Stimulated activated CD4-positive, alpha-beta T cell treated with anti-CD3 and anti-CD28 coated beads, Interleukin-1b, Interleukin-23, amount 100 ng/mL, for 24 hours (primary cell): ENCODE measurements at places on chromosomes 1 and 21.

- DNase-seq: no peak
Measured at GRCh38 chr1:51421964-51422363, 91.6 kb upstream of the TTC39A start.

DNA sequence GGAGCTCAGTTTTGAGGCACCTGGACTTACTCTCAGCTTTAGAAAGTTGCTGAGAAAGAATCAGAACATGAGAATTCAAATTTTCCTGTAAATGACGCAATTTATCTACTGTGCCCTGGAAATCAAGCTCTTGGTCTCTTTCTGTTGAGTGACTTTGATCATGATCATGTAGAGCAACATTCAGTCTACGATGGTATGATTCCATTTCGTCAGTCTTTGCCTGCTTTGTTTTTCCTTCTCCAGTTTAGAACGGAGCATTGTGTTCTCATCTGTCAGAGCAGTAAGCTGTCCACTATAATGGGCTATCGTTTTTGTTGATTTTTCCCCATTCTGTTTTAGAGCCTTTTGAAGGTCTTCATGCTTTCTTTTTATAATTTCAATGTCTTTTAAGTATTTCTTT is 20.7 kb downstream of the SFT2D2 start:
- DNase-seq: no peak

DNA sequence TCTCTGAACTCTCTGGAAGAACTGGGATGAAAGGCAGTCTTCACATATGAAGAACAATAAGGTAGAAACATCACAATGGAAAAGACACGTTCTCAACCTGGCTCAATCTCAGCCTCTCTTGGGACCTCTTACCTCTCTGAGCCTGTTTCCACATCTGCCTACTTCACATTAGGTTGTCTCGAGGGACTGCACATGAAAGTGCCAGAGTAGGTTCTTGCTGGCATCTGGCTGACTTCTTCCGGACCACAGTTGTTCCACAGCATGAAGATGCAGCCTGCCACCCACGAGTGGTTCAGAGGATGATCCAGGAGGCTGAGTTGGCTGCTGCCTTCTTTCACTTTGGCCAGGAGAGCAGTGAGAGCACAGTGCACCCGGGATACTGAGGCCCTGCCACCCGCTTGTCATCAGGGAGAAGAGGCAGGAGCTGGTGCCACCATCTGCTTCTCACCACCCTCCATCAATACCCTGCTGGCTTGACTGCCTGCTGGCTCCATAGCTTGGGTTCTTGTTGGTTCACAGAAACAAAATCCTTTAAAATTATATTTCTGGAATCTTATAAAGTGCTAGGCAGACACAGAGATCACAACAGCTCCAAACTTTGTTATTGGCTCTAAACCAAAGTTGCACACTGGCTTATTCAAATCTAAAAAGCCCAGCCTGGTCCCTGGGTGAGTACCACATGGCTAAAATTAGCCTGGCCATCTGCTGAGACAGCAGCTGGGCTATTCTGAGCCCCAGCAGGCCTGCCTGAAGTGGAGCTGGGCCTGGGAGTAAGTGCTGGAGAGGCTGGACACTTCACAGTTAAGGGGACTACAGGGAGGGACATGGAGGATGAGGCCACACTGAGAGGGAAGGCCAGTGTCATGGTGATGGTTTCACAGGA is 46.9 kb upstream of the LIN9 start:
- no peak for DNase-seq

GRCh38 chr1:192512426-192513162 is 63.0 kb upstream of the RGS1 start:
- no peak for DNase-seq

GRCh38 chr1:235999259-235999925 is 65.5 kb downstream of the NID1 start:
- DNase-seq: peak; percentile 50

- DNase-seq: no peak
Measured at GRCh38 chr1:151581921-151582320, 29.9 kb upstream of the SNX27 start.

DNA sequence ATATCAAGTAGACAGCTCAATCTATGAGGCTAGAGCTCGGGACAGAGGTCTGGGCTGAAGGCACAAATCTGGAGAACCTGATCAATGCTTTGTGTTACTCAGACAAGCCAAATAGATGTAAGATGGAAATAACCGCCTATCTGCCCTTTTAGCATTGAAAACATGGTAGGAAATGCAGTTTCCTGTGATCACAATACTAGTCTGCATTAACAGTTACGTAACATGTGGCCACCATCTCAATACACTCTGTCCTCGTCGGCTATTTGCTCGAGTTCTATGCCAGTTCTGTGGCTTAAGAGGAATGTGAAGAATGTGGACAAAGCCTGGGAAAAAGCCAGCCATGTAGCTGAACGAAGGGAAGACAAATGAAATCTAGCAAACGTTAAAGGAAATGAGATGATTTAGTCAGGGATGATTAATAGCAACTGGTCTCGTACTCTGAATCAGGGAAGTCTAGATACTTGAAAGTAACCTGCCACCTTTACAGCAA is 73.3 kb downstream of the HSF2BP start:
- DNase-seq: no peak

- no peak for DNase-seq
Measured at GRCh38 chr1:190377294-190377693, 100.4 kb downstream of the BRINP3 start.

- DNase-seq: peak; percentile 39
Measured at GRCh38 chr1:1614204-1614953, 921 bp upstream of the MIB2 start.

DNA sequence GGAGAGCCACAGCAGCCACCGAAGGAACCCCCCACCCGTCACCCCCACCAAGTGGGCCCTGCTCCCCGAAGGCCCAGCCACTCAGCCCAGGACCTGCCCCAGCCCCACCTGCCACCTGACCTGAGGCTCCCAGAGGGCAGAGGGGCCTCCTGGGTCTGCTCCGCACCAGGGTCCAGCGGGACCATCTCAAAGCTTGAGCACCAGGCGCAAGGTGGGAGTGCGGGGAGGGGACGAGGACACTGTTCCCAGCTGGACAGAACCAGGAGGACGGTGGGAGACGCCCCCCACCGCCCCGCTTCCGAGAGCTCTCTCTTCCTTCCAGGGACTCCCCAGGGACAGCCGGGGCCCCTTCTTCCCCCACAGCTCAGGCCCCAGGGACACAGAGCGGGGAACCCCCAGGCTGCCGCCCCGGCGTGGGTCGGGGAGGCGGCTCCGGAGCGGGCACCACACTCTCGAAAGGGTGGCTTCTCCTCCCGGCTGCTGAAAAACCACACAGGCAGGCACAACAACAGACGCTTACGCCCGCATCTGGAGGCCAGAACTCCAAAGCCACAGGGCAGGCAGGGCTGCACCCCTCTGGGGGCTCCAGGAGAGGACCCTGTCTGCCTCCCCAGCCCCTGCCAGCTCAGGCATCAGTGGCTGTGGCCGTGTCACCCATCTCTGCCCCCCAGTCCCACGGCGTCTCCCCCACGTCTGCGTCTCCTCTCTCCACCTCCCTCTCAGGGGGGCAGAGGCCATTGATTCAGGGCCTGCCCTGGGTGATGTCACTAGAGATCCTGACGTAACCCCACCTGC is 1.9 kb upstream of the TTLL10 start:
- no peak for DNase-seq
